ENCODE measurements at places on chromosomes 1 and 21.

DNA sequence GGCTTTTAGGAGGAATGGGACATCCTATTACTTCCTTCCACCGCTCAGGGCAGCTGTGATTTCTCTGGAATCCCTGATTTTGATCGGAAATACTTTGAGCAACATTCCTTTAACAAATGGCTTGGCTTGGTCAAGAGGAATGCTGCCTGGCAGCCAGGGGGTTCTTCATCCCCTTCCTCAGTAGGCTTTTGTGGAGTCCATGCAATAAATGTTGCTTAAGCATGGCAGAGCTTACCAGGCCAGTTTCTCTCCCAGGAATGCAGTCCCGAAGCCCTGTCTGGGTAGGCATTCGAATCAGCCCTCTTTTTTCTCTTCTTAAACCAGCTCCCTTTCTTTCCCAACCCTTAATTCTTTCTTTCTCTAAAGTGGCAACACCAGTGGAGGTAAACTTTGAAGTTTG is 177.1 kb upstream of the KIAA0040 start:
- DNase-seq = no peak

- DNase-seq = no peak
Measured at GRCh38 chr1:118987468-118988185, 516 bp downstream of the TBX15 start.

DNA sequence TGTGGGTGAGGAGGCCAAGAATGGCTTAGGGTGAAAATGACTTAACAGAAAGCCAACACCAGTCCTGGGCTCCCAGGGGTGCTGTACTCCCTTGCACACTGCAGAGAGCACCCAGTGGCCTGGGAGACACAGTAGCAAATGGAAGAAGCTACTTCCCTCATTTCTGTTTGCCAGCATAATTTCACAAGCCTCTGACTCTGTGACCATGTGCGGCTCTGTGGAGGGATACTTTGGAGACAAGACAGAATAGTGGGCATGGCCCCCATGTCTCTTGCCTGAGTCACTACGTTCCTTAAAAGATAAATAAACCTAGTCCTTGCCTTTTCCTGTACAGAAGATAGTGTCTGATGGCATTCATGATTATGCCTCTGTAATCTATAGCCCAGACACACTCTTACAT is 38.1 kb downstream of the TRIM62 start:
- no peak for DNase-seq

- DNase-seq = no peak
Measured at GRCh38 chr1:23931491-23931880, 18.3 kb upstream of the CNR2 start.

Data from NCI-H774 (cell line).